ENCODE measurements at places on chromosomes 3 and 15. TPM values are rescaled to one million over a fixed set of nuclear protein-coding genes. Genes with fewer than 3 reads are reported as not detected.

Gene MAPK6
- total RNA-seq: 56.7 TPM

Gene SV2B
- total RNA-seq: not detected

Gene GOLGA6A
- not detected for total RNA-seq

Gene CGNL1
- total RNA-seq: 0.29 TPM

Gene SI
- not detected for total RNA-seq

Gene IL17RD
- 8.9 TPM for total RNA-seq

Gene PBRM1
- 78.2 TPM for total RNA-seq

Gene MIX23
- total RNA-seq: 33.6 TPM

Gene IMPDH2
- total RNA-seq: 458 TPM

Gene SLC2A2
- total RNA-seq: not detected

Gene RLBP1
- not detected for total RNA-seq

Gene SLC15A2
- 0.50 TPM for total RNA-seq

Gene CASR
- total RNA-seq: not detected

Gene SCAPER
- total RNA-seq: 8.9 TPM

Gene OSTN
- total RNA-seq: 0.44 TPM

Gene UACA
- total RNA-seq: 107 TPM

Gene UQCRC1
- 358 TPM for total RNA-seq

Gene C2CD4A
- total RNA-seq: not detected

Gene NGRN
- 91.1 TPM for total RNA-seq

Gene TMEM40
- total RNA-seq: not detected

Gene PIAS1
- total RNA-seq: 20.8 TPM

Gene CADM2
- 0.15 TPM for total RNA-seq

Gene ITIH1
- total RNA-seq: not detected

Gene BHLHE40
- 22.7 TPM for total RNA-seq

Gene RBMS3
- total RNA-seq: 48.0 TPM

Gene GOLGA6L10
- total RNA-seq: under 0.01 TPM

Gene FGF12
- total RNA-seq: not detected

Gene HDDC3
- total RNA-seq: 18.9 TPM

Gene GOLGA8T
- total RNA-seq: not detected

Gene IL17RE
- 1.5 TPM for total RNA-seq

Gene HDAC11
- 14.4 TPM for total RNA-seq

Data from smooth muscle cell of trachea (primary cell).